AG04449 (cell line): ENCODE measurements at places on chromosomes 16 and 17.

GRCh38 chr17:71023249-71024030 lies 854.1 kb downstream of the KCNJ2 start:
- DNase-seq, result no peak

DNA sequence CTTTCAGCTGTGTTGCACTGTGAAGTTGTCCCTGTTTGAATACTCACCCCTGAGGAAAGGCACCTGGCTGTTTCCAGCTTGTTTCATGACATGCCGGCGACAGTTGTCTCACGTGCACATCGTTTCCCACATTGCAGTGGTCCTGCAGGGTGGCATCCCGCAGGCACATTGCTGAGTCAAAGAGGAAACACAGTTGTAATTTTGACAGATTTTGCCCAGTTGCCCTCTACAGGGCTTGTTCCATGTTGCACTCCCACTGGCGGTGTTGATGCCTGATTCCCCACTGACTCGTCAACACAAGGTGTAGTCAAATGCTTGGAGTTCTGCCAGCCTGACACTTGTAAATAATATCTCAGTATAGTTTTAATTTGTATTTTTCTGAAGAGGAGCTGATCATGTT lies 23.8 kb downstream of the EPN2 start:
- no peak for DNase-seq

GRCh38 chr17:12579288-12579687 lies 86.4 kb upstream of the MYOCD start:
- no peak for DNase-seq

- DNase-seq, result no peak
Measured at GRCh38 chr16:47018223-47018891, 44.9 kb upstream of the DNAJA2 start.

DNA sequence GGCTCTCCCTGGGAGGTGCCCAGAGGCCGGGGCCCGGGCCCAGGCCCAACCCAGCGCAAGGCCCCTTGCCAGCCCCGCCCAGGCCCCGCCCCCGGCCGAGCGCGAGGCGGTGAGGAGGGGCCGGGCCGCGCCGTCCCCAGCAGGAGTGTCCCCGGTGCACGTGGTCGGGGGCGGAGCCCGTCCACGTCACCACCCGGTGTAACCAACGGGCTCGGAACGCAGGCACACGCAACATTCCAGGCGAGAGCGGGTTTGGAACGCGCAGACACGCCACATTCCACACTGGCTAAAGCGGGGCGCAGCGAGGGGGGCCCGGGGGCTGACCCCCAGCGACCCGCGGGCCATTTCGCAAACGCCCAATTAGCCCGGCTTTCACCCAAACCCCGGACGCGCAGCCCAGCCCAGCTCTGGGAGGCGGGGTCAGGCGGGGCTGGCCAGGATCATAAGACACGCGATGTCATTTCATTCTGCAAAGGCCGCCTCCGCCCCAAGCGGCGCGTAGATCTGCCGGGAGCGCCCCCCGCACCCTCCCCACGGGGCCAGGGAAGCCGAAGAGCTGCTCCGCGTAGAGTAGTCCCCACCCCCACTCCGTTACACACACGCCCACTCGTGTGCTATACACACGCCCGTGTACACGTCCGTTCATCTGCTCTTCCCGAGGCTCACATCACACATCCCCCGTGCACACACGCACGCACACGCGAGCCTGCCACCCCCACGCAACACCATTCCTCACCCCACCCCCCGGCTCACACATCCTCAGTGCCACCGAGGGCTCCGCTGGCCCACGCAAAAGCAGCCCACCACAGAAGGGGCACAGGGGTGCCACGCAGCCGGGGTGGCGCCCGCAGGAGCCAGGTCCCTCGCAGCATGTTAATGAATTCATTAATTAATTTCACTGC lies 1.0 kb downstream of the MNT start:
- no peak for DNase-seq

GRCh38 chr17:59620518-59621259 lies 994 bp downstream of the CLTC start:
- no peak for DNase-seq

DNA sequence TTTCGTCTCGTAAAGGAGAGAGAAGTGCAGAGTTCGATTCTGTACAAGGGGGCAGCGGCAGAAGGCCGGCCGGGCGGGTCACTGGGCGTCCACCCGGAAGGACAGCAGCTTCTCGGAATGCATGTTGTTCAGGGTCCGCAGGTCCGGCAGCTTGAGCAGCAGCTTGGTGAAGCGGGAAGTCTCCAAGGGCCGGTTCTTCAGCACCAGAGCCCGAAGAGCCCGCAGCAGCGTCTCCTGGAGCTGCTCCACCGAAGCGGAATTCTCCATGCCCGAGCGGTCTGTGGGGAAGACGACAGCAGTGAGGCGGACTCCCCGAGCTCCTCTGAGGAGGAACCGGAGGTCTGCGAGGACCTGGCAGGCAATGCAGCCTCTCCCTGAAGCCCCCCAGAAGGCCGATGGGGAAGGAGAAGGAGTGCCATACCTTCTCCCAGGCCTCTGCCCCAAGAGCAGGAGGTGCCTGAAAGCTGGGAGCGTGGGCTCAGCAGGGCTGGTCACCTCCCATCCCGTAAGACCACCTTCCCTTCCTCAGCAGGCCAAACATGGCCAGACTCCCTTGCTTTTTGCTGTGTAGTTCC lies 7.3 kb downstream of the NR1D1 start:
- no peak for DNase-seq
